ENCODE measurements at places on chromosomes 7 and 10. TPM values are rescaled to one million over a fixed set of nuclear protein-coding genes. Genes with fewer than 3 reads are reported as not detected.

Gene CCDC6
- 21.5 TPM for total RNA-seq

Gene ASB10
- total RNA-seq: not detected

Gene PAPSS2
- 1.4 TPM for total RNA-seq

Gene PTEN
- 64.9 TPM for total RNA-seq

Gene PTPRN2
- 0.42 TPM for total RNA-seq

Gene PAX4
- total RNA-seq: not detected

Data from motor neuron (in vitro differentiated cells).